Dermis blood vessel endothelial cell (primary cell): ENCODE measurements at places on chromosomes 7 and 10. TPM values are rescaled to one million over a fixed set of nuclear protein-coding genes. Genes with fewer than 3 reads are reported as not detected.

PLXDC2 gene
- 2.7 and 5.5 TPM in 2 replicates for total RNA-seq

PNLIPRP2 gene
- not detected in 2 replicates for total RNA-seq

DNA sequence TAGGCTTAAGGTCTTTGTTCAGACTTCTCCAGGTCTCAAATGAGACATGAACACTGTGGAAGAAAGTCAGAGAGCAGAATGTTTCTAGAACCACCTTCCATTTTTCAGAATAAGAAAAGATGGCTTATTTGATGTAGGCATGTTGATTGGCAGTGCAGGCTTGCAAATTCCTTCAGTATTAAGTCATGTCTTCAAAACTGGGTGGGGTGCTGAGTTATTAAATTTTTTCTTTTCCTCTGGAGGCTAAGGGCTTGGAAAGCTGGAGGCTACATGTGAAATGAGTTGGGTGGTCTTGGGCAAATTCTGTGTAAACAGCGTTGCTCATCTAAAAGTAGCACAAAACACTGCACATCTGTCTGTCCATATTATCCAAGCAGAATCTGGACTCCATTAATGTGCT, 62.8 kb downstream of the PRTFDC1 start:
- peak; percentile 18 for DNase-seq

DNA sequence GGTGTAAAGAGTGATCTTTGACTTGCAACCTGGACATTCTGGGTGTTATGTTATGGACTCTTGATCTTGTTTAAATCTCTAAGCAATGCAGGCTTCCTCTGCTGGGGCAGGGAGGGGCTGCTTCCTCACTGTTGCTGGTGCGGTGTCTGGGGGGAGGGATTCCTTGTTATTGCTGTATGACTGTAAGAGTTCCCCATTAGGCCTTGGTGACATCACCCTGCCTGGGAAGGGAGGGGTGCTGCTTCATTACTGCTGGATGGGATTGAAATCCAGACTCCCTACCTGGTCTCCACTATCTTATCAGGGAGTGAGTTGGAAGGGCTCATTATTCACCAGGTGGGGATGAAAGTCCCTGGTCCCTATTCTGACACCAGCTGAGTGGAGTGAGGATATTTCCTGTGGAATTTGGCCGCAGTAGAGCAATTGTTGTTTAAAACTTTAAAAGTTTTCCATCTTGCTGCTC, 8.8 kb downstream of the OGDH start:
- DNase-seq: peak; percentile 68

- no peak for DNase-seq
Observed at GRCh38 chr10:88129013-88129412, 265.6 kb downstream of the PTEN start.

OGDH gene
- total RNA-seq: 57.0 and 102 TPM in 2 replicates

DNA sequence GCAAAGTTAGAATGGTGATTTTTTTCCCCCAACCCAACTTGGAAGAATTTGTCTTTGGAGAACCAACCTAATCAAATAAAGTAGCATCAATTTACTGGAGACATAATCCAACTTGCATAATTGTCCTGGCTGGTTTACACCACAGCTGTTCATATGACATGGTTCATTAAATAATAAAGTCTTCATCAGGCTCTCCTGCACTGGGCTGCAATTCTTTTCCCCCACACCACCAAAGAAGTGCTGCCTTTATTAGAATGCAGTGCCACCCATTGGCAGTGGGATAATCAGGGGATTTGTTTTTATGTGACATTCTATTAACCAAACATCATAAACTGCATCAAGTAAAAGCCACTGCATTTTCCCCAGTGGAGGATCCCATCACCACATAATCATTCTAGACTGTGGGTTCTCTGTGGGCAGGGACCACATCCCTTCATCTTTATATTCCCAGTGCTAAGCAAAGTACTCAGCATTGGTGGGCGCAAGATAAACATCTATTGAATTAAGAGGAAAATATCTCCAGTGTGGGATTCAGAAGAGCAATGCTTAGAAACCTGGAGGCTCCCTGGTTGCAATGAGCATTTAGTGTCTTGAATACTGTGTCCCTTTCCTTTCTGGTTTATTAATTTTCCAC, 322.0 kb downstream of the KCNMA1 start:
- no peak for DNase-seq

DNA sequence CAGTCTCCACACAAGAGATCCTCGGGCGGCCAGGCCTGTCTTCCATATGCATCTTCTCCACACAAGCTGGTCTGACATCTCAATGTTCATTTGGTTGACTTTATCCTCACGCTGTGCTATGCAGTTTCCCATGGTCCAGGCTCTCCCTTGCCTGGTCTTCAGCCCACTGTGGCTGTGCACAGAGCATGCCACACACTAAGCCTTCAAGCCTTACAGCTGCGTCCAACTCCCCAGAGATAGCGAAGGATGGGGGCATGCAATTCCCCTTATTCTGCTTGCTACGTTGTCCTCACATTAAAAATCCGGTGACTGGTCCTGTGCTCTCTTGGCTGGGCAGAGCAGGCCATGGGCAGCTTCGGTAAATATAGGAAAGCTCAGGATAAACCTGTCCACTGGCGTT, 188.7 kb upstream of the TCERG1L start:
- no peak for DNase-seq

GRCh38 chr7:158740657-158741293, 36.2 kb upstream of the NCAPG2 start:
- peak; percentile 99 for DNase-seq
